ENCODE measurements at places on chromosomes 16 and 17.

DNA sequence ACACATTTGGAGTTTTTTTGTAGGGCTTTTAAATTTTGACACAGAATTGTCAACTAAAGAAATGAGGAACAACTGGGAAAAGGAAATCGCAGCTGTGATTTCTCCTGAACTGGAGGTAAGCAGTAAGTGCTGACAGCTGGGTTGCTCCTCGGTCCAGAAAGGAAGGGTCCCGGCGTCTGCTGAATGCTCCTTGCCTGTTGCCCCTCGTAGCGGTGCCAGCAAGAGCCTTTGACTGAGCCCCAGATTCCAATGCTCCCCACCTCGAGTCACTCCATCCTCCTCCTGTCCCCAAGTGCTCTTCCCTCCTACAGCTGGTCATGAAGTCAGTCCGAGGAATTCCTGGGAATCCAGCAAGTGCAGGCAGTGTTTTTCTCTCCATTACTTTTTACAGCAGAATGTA lies 32.0 kb upstream of the ENDOV start:
- peak; percentile 30 for DNase-seq

DNA sequence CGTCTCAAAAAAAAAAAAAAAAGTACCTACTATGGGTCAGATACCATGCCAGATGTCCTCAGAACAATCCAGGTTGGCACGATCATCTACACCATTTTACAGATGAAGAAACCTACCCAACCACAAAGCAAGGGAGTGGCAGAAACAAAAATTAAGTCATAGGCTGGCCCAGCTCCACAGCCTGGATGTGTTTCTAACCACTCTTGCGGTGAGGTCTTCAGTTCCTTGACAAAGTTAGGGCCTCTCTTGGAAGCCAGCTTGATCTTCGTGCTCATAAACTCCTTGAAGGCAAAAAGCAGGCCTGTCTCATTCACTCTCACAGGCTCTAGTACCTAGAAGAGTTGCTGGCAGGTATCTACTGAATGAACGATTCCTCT lies 6.2 kb downstream of the GGA2 start:
- no peak for DNase-seq

GRCh38 chr17:61412860-61413660 lies 13.4 kb downstream of the TBX2 start:
- DNase-seq: no peak

GRCh38 chr17:50527155-50527762 lies 5.3 kb upstream of the EPN3 start:
- no peak for DNase-seq

DNA sequence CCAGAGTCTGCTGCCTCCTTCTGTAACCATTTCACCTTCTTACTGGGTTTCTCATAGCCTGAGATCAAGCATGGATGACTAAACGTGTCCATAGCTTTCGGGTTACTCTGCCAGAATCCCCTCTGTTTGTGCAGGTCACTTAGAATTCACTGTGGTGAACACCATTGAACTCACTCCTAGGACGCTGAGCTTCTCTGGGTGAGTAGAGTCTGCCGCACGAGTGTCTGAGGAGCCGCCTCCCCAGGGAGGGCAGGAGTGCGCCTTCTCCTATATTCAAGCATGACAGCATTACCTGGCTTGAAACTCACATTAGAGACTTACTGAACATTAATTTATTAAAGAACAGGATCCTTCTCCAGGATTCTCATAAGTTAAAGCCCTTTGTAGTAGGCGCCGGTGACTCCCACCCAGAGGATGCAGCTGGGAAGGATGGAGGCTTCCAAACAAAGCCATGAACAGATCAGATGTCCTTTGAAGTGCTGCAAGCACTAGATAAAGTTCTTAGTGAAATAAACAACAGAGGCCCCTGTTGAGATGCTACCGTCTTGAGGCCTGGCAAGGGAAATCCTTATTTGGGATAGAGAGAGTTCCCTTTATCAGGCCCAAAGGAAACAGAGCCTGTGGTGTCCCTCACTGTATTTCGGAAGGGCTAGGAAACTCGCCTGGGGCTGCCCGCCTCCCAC lies 144.6 kb upstream of the PLCG2 start:
- no peak for DNase-seq

- no peak for DNase-seq
These were observed 46.6 kb downstream of the PLD6 start for GRCh38 chr17:17159571-17159970.

DNA sequence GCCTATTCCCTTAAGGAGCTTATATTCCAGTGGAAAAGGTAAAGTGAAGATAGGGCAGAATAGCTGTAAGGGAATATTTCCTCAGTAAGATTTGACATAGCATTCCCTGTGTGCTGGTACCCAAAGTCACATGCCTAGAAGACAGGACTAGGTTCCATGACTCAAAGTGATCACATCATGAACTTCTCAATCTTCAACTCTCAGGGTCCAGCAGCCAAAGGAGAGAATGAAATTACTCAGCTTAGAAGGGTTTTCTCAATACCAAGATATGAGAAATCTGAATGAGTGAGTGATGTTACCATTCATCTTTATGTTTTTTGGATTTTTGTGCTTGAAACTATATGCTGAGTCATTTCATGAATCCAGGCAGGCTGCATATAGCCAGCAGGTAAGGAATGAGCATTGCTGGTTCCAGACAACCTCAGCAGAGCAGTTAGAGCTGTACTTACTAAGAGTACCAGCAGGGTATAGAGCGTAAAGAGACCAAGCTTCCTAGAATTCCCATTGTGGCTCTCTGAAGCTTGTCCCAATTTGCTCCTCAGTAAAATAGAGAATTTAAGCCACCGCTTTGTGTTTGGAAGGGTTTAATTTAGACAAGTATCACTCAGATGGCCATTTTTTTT lies 91.1 kb downstream of the ANKFN1 start:
- DNase-seq: no peak

DNA sequence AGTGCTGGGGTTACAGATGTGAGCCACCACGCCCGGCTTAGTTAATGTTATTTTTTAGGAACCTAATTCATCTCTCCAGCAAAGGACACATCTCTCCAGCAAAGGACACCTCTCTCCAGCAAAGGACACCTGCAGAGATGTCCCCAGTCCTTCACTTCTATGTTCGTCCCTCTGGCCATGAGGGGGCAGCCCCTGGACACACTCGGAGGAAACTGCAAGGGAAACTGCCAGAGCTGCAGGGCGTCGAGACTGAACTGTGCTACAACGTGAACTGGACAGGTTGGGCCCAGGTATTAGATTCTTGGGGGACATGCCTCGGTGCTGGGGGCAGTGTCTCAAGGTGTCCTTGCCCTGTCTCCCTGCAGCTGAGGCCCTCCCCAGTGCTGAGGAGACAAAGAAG lies 4.7 kb downstream of the PFAS start:
- no peak for DNase-seq

- DNase-seq: no peak
These were observed 18.3 kb downstream of the GLYR1 start for GRCh38 chr16:4828567-4829321.

DNA sequence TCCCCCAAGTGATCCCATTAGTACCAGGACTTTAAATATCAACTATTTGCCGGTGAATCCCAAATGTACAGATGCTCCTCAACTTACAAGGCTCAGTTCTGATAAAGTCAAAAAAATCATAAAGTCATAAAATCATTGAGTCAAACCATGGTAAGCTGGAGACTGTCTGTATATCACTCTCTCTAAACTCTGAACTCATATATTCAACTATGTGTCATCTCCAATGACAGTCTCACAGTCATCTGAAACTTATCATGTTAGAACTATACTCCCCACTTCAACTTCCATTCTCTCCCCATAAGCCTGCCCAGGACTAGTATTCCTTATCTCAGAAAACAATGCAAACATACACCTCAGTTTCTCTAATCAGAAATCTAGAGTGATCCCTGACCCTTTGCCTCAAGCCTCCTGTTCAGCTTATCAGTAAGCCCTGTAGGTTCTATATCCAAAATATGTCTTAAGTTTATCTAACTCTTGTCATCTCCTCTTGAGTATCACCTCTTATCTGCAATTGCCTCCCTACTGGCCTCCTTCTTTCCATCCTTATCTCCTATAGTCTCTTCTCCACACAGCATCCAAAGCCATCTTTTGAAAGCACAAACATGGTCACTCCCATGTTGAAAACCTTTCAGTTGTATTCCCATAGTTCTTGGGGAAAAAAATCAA lies 55.0 kb downstream of the SSH2 start:
- DNase-seq: no peak

DNA sequence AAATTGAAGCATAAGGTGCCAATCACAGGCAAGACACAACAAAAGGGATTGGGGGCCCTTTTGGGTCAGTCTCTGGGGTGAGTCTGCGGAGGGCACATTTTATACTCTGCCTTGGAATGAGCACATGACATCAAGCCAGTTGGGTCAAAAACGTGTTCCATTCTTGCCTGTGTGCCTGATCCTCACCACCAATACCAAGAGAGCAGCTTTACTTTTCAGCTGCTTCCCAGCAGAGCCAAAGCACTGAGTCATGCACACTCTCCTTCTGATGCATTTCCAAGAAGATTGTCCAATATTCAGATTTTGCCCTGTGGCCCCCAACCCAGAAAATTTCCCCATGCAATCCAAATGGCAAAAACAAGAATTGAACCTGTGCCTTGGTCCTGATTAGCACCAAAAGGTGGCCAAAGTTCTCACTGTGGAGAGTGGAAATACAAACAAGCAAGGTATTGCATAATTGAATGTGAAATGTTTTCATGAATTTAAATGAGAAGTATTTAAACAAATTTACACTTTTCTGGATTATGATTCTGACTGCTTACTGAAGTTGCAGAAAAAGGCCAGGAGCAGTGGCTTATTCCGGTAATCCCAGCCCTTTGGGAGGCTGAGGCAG lies 217.8 kb upstream of the SOX9 start:
- no peak for DNase-seq

DNA sequence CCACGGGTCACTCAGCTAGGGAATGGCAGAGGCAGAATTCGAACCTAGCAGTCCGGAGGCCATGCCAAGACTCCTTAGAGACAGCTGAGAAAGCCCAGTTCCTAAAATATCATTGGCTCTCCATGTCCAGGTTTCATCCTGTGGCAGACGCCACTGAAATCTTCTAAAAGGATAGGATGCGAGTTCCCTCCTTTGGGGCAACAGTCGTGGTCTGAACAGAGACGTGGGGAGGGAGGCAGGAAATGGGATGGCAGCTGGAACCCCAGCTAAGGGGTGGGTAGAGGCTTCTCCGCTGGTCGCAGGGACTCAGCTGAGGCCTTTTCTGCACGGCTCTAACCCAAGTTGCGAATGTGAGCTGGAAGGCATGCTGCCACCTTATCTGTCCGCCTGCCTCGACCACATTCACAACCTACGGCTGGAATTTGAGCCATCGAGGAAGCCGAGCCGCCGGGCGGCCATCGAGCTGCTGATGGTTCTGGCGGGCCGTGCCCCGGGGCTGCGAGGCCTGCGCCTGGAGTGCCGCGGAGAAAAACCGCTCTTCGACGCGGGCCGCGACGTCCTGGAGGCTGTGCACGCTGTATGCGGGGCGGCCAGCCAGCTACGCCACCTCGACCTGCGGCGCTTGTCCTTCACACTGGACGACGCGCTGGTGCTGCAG lies 1.9 kb upstream of the HSF4 start:
- no peak for DNase-seq

- DNase-seq: no peak
These were observed 128.5 kb upstream of the GSE1 start for GRCh38 chr16:85484347-85485300.

DNA sequence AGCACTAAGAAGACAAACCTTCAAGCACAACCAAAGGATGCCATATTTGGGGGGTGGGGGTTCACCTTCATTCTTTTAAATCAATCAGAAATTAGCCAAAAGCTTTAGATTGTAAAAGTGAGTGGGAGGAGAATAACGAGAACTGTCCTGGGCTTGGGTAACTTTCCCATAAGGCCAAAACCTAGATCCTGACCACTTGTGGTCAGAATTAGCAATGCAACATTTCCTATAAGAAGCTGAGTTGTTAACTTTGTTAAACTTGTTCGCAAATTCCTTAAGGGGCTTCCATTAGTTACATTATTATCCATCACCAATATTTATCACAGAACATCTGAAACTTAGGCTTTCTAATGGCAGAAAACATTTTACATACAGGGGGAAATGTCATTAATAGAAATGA lies 25.1 kb downstream of the STAT5B start:
- no peak for DNase-seq

GRCh38 chr17:41705271-41705991 lies 6.7 kb upstream of the GAST start:
- DNase-seq: no peak

GRCh38 chr17:34637548-34638525 lies 58.5 kb downstream of the TMEM132E start:
- peak; percentile 95 for DNase-seq

- peak; percentile 45 for DNase-seq
These were observed 712 bp upstream of the SPECC1 start for GRCh38 chr17:20008242-20009051.

GRCh38 chr17:50175035-50175807 lies 9.4 kb downstream of the SGCA start:
- no peak for DNase-seq

DNA sequence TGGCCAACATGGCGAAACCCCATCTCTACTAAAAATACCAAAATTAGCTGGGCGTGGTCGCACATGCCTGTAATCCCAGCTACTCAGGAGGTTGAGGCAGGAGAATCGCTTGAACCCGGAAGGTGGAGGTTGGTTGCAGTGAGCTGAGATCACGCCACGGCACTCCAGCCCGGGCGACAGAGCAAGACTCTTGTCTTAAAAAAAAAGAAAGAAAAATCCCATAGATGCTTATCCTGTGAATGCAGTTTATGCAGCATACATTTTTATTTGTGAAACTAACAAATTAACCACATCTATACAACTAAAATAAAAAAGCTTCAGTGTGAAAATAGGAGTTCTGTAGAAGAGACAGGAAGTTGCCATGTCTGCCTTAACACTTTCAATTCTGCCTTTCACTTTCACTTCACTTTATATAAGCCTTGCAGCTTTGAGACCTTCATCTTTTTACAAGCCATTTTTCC lies 7.1 kb downstream of the IGSF6 start:
- no peak for DNase-seq

DNA sequence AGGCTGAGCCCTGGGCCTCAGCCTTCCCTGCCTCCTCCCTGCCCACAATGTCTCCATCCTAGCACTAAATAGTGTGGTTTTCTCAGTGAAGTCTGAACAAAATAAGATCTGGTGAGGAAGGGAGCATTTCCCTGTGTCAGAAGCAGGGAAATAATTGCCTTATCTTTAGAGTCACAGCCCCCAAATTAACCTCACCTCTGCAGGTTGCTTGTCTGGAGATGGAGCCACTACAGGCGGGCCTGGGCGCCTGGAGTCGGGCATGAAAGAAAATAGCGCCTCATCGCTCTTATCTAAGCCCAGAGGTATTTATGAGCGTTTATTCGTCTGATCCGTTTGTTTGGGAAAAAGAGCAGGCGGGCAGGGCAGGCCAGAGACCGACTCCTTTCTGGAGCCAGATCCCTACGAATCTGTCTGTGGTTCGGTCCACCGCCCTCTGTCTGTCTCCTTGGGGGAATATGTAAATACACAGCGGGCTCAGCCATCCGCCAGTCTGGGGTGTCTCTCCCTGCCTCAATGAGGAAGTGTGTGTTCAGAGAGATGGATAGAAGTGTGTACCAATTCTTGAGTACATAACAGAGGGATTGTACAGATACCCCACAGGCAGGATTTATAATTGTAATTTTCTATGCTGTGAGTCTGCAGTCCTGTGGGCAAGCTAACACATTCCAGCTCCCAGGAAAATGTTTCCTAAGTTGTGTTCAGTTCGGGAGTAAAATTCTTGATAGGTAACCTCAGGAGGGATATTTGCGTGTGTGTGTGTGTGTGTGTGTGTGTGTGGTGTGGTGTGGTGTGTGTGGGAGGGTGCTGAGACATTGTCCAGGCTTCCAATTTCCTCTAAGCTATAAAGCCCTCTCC lies 4.3 kb downstream of the HOXB6 start:
- DNase-seq: no peak

GRCh38 chr17:67401106-67401505 lies 24.0 kb downstream of the PITPNC1 start:
- DNase-seq: no peak

GRCh38 chr17:45229681-45230409 lies 8.2 kb downstream of the FMNL1 start:
- no peak for DNase-seq
